ENCODE measurements at places on chromosomes 12 and 14.

DNA sequence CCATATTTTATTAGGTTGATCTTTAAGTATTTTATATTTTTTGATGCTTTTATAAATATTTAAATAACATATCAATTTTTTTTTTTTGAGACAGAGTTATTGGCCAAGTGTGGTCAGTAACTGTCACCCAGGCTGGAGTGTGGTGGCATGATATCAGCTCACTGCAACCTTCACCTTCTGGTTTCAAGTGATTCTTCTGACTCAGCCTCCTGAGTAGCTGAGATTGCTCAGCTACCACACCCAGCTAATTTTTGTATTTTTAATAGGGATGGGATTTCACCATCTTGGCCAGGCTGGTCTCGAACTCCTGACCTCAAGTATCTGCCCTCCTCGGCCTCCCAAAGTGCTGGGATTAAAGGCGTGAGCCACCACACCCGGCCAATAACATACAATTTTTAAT lies 71.1 kb downstream of the FUT8 start:
- DNase-seq, result no peak

DNA sequence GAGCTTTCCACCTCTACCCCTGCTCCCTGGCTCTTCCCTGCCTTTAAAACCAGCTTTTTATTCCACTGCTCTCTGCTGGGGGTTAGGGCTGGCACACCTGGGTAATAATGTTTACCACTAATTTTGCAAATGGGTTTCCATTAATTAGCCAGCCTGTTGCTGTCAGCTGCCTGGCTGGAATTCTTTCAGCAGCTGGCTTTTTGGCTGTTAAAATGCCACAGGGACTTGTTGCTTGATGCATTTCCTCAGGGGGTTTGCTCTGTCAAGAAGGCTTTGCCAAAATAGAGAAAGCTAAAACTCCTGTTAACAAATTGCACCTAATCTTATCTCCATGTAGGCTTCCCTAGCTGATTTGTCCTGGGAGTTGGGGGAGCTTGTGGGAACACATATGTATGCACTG lies 51.8 kb upstream of the PSMC1 start:
- DNase-seq, result no peak

DNA sequence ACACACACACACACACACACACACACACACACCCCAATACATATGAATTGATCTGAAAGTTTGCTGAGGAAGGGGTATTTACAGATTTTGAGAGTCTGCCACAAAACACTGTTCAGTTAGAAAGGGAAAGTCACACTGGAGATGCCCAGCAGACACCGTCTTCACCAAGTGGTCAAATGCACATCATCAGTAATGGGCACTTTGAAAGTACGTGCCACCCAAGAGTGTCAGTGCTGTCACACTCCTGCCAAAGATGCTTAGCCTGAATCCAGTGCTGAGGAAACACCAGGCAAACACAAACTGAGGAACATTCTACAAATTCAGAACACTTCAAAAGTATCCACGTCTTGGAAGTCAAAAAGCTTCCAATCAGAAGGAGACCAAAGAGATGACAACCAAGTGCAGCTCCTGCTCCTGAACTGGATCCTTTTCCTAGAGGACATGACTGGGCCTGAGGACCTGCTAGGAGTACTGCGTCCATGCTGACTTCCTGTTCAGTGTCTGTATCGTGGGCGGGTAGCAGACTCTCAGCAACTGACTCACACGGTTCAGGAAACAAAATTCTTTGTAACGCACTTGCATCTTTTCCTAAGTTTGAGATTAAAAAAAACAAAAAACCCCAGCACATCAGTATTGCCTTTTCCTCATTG lies 18.6 kb downstream of the PSMC1 start:
- DNase-seq, result no peak

- no peak for DNase-seq
Observed at GRCh38 chr14:70113211-70113610, 75.5 kb downstream of the SLC8A3 start.
